ENCODE measurements at places on chromosomes 7 and 10. TPM values are rescaled to one million over a fixed set of nuclear protein-coding genes. Genes with fewer than 3 reads are reported as not detected.
A peak's percentile ranks its signal among the peaks of the same experiment; 100 is the strongest.

DNA sequence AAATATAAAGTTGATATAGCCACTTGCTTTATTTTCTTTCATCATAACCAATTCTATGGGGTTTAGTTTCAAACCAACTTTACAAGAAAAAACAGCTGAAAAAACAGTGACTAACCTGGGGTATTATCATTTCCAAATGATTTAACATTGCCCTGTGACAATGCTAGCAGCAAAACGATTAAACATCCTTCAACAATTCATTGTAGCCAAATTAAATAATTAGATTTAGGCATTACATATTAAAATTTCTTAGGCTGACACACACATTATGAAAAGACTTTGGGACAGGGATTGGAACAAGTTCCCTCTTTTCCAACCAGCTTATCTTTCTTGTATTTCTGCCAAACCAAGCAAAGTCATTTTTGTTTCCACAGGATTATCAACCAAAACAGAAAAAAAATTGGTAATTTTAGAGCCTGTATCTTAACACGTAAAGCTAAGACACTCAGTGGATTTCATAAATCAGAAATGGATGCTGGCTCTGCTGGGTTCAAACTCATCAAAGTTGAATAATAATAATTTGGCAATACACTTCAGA, 84.0 kb downstream of the SEMA3D start:
- no peak overlapping the region for H3K27ac ChIP-seq
- no peak overlapping the region for H3K4me3 ChIP-seq
- H3K4me1 ChIP-seq = no peaks in the 10 kb centered on the region
- no peak for DNase-seq
- H3K27me3 ChIP-seq = no peaks in the 10 kb centered on the region

Gene NKX1-2
- not detected for total RNA-seq

- H3K27me3 ChIP-seq = no peaks in the 10 kb centered on the region
- H3K36me3 ChIP-seq = no peaks in the 10 kb centered on the region
- no peak overlapping the region for H3K4me3 ChIP-seq
- no peak overlapping the region for H3K27ac ChIP-seq
- no peak for DNase-seq
Measured at GRCh38 chr7:96285579-96285978, 36.3 kb downstream of the SLC25A13 start.

DNA sequence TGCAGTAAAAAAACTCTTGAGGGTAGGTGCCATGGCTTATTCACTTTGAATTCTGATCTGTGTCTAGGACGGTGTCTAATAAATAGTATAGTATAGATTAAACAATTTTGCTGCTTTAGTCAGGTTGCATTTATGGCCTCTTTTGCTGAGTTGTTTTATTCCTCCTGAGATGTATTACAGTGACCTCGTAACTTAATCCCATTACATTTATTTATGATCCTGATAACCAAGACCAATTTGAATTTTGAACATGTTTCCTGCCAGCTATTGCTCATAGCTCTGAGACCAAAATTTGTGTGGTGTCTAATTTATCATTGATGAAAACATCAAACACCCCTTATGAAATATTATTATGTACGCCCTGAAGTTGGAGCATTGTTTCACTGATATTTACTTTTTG, 381.9 kb upstream of the SEMA3C start:
- no peak overlapping the region for H3K27ac ChIP-seq
- H3K4me1 ChIP-seq = no peaks in the 10 kb centered on the region
- H3K27me3 ChIP-seq = no peaks in the 10 kb centered on the region
- no peaks in the 10 kb centered on the region for H3K36me3 ChIP-seq
- no peak for DNase-seq

Gene CYP3A4
- total RNA-seq = 0.71 TPM

DNA sequence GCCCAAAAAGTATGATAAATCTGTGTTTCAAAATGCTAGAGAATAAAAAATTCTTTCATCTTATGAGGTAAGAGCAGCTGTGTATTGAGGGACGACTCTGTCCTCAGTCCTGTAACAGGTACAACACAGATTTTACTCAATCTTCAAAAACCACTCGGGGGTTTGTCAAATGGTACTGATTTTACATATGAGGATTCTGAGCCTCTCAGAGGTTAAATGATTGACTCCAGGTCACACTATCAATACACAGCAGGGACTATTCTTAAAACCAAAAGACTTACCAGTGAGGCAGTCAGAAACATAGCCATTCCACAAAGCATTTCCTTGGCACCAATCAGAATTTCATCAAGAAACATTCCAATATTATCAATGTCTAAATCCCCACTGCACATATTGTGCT, 95.5 kb downstream of the SGMS1 start:
- no peak overlapping the region for H3K27ac ChIP-seq
- DNase-seq = no peak
- no peak overlapping the region for H3K4me3 ChIP-seq
- H3K36me3 ChIP-seq = no peaks in the 10 kb centered on the region
- no peaks in the 10 kb centered on the region for H3K4me1 ChIP-seq

DNA sequence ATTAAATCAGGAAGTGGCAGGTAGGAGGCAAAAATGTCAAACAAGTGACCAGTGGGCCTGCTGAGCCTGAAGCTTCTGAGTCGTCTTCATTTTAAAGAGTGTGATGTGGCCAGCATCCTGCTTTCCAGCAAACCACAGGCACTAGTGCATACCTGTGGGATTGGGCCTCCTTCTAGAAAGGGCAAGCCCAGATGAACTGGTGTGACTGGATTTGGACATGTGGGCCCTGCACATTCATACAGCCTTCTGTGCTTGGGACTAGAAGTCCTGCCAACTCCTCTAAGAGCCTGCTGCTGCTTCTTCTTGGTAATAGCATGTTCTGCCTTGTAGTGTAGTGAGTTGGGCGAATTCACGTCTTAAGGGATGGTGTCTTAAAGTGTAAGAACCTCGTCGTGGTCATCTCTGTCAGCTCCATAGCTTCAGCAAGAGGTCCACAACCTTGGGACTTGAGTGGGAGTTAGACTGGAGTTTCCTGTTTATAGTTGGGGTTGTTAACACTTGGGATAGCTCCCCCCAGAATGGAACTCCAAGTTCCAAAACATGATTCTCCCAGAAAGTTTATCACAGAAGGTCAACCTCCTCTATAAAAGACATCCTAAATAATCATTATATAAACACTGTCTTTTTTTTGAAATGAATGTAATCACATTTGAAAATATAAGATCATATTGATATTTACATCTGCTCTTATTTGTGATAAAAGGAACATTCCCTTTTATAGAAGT, 11.2 kb downstream of the BMPER start:
- no peak for DNase-seq
- no peak overlapping the region for H3K27ac ChIP-seq
- H3K36me3 ChIP-seq = no peaks in the 10 kb centered on the region
- peaks cover 8% of the 10 kb centered on the region for H3K4me1 ChIP-seq

- no peak overlapping the region for H3K4me3 ChIP-seq
- H3K27ac ChIP-seq = no peak overlapping the region
- H3K27me3 ChIP-seq = no peaks in the 10 kb centered on the region
Measured at GRCh38 chr7:24718431-24718831, 38.8 kb downstream of the GSDME start.

GRCh38 chr10:28880683-28880950, 203.3 kb downstream of the BAMBI start:
- no peak overlapping the region for H3K4me3 ChIP-seq
- DNase-seq = no peak
- no peaks in the 10 kb centered on the region for H3K36me3 ChIP-seq
- peaks cover 12% of the 10 kb centered on the region for H3K4me1 ChIP-seq

Gene PDCD11
- 16.7 TPM for total RNA-seq

GRCh38 chr10:90007226-90007625, 305.8 kb downstream of the KIF20B start:
- no peak overlapping the region for H3K27ac ChIP-seq
- no peaks in the 10 kb centered on the region for H3K36me3 ChIP-seq
- H3K27me3 ChIP-seq = no peaks in the 10 kb centered on the region
- no peak overlapping the region for H3K4me3 ChIP-seq

- H3K27ac ChIP-seq = no peak overlapping the region
- no peaks in the 10 kb centered on the region for H3K36me3 ChIP-seq
- no peaks in the 10 kb centered on the region for H3K27me3 ChIP-seq
Measured at GRCh38 chr10:129174232-129175014, 292.6 kb upstream of the MGMT start.

Gene DNAJC12
- 8.6 TPM for total RNA-seq

DNA sequence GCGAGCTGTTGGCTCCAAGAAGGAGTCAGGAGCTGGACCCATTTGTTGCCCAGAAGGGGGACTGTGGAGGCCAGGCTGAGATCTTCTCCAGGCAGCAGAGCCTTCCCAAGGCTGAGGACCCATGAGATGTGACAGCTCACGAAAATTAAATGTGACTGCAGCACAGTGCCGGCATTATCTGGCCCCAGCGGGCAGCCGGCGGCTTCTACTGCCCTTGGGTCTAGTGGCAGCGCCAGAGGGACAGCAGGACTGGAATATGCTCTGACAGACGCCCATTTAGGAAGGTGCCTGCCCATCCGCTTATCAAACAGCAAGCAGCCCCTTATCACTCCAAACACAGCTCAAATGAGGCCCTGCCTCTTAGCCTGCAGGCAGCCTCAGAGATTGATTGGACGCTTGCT, 122.9 kb upstream of the LYZL2 start:
- no peaks in the 10 kb centered on the region for H3K36me3 ChIP-seq
- peaks cover 3% of the 10 kb centered on the region for H3K27me3 ChIP-seq
- H3K4me3 ChIP-seq = no peak overlapping the region
- DNase-seq = no peak
- peak overlapping the region; percentile 49 for H3K27ac ChIP-seq

GRCh38 chr10:70664702-70665195, 7.6 kb upstream of the ADAMTS14 start:
- no peaks in the 10 kb centered on the region for H3K27me3 ChIP-seq
- no peak for DNase-seq
- no peak overlapping the region for H3K27ac ChIP-seq

GRCh38 chr10:133364645-133365431, 7.0 kb upstream of the FUOM start:
- H3K36me3 ChIP-seq = no peaks in the 10 kb centered on the region
- H3K27me3 ChIP-seq = no peaks in the 10 kb centered on the region
- no peak overlapping the region for H3K27ac ChIP-seq
- H3K4me1 ChIP-seq = no peaks in the 10 kb centered on the region
- DNase-seq = no peak

Gene OPN1SW
- not detected for total RNA-seq

DNA sequence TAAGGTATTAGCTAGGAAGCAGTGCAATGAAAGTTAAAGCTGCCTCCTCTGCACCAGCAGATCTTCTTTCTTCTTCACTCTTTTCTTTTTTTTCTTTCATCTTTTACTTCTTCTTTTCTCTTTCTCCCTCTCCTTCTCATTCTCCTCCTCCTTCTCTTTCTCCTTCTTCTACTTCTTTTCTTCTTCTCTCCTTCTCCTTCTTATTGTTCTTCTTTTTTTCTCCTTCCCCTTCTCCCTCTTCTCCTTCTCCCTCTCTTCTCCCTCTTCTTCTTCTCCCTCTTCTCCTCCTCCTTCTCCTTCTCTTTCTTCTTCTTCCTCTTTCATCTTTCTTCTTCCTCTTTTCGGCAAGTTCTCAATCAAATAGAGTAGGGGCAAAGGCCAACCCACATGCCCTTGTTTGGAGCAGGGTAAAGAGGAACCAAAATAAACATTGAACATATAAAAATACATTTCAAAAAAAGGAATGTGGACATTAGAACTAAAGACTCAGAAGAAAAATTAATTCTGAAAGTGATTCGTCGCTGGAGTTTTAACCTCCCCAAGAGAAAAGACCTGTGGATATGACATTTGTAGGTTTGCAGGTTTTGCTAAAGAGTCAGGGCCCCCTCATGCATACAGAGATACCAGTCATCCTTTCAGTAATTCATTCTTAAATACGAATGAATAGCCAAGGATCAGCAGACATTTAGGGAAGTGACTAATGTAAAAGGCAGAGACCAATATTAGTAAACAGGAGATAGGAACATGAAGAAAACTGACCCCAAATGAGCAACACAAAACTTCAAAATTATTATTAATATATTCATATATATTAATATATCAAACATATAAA, 93.0 kb upstream of the RSU1 start:
- no peaks in the 10 kb centered on the region for H3K4me1 ChIP-seq
- no peak overlapping the region for H3K4me3 ChIP-seq
- no peaks in the 10 kb centered on the region for H3K36me3 ChIP-seq
- DNase-seq = no peak
- H3K27ac ChIP-seq = no peak overlapping the region

- DNase-seq = no peak
- H3K27me3 ChIP-seq = no peaks in the 10 kb centered on the region
- H3K27ac ChIP-seq = peak overlapping the region; percentile 78
- H3K4me3 ChIP-seq = no peak overlapping the region
Measured at GRCh38 chr10:72638586-72639440, 12.9 kb upstream of the MICU1 start.

GRCh38 chr10:45000752-45001380, at the start of gene ZNF22:
TSS of gene ZNF22 (plus strand) at chr10:45000923. CDS start at chr10:45003369, 2,446 bp downstream.
- H3K27me3 ChIP-seq = no peaks in the 10 kb centered on the region
- peaks cover 9% of the 10 kb centered on the region for H3K36me3 ChIP-seq
- H3K4me1 ChIP-seq = peaks cover 53% of the 10 kb centered on the region
- peak within 1 kb of the TSS; percentile 55 for H3K4me3 ChIP-seq
- DNase-seq = peak; percentile 17

- H3K36me3 ChIP-seq = no peaks in the 10 kb centered on the region
- DNase-seq = no peak
- no peaks in the 10 kb centered on the region for H3K27me3 ChIP-seq
- H3K4me1 ChIP-seq = no peaks in the 10 kb centered on the region
- no peak overlapping the region for H3K4me3 ChIP-seq
Measured at GRCh38 chr7:74439541-74439940, 14.2 kb upstream of the GTF2IRD1 start.

Gene RADIL
- total RNA-seq = 12.1 TPM

DNA sequence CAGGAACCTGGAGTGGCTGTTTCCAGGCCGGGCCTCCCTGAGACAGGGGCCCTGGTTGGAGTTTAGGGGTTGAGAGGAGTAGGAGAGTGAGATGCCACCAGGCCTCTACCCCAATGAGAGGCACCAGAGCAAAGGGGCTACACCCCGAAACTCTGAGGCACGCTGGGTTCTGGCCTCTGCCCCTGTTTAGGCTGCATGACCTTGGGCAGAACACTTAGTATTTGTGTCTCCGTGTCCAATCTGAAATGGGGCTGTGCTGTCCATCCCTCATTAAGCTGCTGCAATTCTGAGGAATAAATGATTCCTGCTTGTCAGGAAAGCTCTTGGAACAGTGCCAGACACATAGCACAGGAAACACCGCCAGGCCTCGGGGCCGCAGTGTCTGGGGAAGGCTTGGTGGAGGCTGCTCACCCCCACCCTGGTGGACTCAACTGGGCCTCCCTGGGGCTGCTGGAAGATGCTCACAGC, 40.5 kb upstream of the SAMD8 start:
- DNase-seq = no peak
- H3K27ac ChIP-seq = peak overlapping the region; percentile 91
- H3K4me1 ChIP-seq = peaks cover 27% of the 10 kb centered on the region
- H3K27me3 ChIP-seq = no peaks in the 10 kb centered on the region
- no peaks in the 10 kb centered on the region for H3K36me3 ChIP-seq

GRCh38 chr7:119065966-119066365, 841.5 kb downstream of the ANKRD7 start:
- no peak overlapping the region for H3K4me3 ChIP-seq
- H3K36me3 ChIP-seq = no peaks in the 10 kb centered on the region
- no peaks in the 10 kb centered on the region for H3K27me3 ChIP-seq
- H3K4me1 ChIP-seq = no peaks in the 10 kb centered on the region
- DNase-seq = no peak

All from gastrocnemius medialis (tissue), 4 donors.